ENCODE measurements at places on chromosomes 6 and 20.

- DNase-seq = no peak
Measured at GRCh38 chr6:65799389-65799788, 92.4 kb upstream of the EYS start.

GRCh38 chr6:5968817-5969734 is 37.6 kb downstream of the NRN1 start:
- peak; percentile 34 for DNase-seq

GRCh38 chr6:35505999-35506412 is 6.7 kb downstream of the TULP1 start:
- DNase-seq = no peak

DNA sequence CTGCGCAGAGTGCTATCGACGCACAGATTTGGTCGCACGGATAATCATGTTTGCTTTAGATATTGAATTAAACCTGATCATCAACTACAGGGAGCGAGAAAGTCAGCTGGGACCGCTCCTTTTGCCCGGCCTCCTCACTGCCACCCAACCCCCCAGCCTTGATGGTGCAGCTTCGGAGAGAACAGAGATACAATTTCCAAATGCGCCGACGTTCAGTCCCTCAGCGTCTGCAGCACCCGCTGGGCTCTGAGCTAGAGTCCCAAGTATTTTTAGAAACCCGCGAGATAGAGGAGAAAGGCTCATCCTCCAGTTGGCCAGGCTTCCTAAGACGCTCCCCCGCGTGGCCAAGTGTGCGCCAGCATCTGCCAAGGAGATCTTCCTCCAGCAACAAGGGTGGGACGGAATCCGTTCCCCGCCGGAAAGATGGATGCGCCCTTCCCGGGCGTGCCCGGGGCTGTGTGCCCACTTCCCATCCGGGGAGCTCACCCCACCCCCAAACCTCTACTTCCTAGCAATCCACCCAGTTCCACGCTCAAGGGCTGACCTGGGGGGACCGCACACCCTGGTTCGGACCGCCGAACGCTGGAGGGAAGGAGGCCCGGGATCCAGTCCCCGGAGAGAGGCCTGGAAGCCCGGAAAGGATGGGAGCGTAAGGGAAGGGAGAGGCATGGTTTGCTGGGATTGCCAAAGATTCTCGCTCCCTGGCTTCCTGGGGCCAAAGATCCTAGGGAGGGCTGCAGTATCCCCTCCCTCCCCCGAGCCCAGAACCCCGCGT is 4.1 kb downstream of the NKX2-2 start:
- DNase-seq = no peak

GRCh38 chr6:26388441-26388840 is 5.5 kb downstream of the BTN2A2 start:
- DNase-seq = no peak

DNA sequence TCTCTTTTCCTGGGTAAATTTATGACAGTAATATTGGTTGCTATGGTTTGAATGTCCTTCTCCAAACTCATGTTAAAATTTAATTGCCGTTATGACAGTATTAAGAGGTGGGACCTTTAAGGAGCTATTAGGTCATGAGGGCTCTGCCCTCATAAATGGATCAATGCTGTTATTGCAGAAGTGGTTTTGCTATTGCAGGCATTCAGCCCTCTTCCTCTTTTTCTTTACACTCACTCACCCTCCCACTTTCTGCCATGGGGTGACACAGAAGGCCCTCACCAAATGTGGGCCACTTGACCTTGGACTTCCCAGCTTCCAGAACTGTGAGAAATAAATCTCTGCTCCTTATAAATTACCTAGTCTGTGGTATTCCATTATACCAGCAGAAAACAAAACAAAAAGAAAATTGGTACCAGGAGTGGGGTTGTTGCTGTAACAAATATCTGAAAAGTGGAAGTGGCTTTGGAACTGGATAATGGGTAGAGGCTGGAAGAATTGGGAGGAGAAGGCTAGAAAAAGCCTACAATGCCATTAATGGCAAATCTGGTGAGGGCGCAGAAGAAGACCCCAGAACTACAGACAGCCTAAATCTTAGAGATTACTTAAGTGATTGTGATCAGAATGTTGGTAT is 24.8 kb upstream of the IGF2R start:
- DNase-seq = no peak

GRCh38 chr6:26594131-26594498 is 2.6 kb upstream of the ABT1 start:
- no peak for DNase-seq

GRCh38 chr6:11092668-11093375 is 812 bp upstream of the SMIM13 start:
- no peak for DNase-seq

- DNase-seq = no peak
Measured at GRCh38 chr6:168029459-168030217, 32.2 kb downstream of the KIF25 start.

DNA sequence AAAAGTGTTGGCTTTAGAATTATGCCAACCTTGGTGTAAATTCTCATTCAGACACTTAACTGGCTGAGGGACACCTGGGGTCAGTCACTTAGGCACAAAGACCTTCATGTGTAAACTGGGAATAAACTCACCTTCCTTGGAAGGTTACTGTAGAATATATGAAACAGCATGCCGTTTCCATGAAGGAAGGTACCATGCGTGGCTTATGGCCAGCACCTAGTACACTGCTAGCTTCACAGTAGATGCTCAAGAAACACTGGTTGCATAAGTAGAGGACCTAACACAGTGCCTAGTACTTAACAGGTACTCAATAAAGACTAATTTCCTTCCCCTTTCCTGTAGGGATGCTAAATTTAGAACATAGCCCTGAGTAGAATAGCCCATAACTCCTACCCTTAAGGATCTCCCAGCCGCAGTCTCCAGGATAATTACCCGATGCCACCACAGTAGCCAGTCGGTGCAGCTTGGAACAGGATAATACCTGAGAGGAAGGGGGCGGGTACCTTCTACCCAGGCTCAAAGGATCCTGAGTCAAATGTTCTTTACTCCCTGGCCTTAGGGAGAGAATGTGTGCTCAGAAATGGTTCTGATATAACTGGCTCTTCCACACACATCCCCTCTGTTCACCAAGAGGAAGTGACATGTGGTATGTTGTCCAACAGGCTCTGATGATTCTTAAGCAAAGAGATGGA is 3.6 kb downstream of the BCL2L1 start:
- DNase-seq = no peak

DNA sequence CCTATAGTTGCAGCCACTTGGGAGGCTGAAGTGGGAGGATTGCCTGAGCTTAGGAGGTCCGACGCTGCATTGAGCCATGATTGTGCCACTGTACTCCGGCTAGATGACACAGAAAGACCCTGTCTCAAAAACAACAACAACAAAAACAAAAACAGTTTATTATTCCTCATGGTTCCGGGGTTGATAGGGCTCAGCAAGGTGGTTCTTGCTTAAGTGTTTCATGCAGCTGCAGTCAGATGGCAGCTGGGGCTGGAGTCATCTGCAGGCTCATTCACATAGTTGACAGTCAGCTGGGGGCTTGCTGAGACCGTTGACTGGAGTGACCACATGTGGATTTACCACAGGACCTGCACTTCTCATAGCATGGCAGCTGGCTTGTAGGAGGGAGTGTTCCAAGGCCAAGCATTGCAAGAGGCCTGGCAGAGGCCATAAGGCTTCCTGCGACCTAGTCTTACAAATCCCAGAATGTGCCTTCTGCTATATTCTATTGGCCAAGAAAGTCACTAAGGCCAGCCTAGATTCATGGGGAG is 28.9 kb upstream of the NNAT start:
- DNase-seq = no peak

DNA sequence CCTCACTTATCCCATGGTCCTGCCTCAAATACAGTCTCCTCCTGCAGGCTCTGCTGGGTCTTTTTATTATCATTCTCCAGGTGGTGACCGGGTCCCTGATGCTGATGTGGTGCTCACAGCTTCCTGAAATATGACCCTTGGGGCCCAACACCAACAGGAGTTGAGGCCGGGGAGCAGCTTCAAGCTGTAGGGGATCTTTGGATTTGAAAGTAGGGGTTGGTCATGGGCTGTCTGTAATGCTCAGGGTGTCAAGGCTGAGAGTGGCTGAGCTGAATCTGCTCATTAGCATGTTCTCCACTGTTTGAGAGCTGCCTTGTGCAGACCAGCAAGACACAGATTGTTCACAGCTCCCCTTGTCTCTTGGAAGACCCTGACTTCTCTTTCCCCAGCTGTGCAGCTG is 35.5 kb downstream of the HLA-F start:
- DNase-seq = no peak

DNA sequence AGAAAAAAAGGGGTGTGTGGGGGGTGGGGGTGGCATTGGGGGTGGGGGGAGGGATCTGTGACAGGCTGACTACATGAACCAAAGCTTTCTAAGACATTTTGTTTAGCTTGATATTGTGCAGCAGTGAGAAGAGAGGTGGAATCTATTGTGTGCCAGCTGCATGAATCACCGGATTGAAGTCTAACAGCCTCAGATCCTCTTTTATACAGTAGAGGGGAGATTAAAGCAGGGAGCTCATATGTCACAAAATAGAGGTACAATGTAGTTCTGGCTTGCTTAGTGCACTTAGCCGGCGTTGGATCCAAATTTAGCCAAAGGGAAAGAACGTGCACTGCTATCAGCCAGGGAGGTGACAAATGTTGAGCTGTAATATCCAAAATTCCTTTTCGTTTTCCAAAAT is 404.2 kb upstream of the CITED2 start:
- DNase-seq = no peak

DNA sequence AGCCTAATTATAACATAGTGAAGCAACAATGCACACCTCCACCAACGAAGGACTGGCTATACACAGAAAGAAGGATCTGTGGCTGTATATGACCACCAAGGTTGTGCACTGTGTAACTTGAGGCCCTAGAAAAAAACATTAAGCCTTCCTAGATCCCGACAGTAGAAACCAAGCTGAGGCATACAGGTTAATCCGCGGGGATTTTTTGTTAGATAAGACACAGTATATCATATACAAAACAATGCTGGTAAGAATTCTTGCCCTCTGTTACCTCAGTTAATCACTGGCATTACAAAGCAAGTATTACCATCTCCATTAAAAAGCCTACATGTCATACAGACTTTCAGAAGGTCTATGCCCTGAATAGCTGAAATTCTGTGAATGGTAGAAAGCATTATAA is 228.8 kb downstream of the TBC1D32 start:
- DNase-seq = no peak

DNA sequence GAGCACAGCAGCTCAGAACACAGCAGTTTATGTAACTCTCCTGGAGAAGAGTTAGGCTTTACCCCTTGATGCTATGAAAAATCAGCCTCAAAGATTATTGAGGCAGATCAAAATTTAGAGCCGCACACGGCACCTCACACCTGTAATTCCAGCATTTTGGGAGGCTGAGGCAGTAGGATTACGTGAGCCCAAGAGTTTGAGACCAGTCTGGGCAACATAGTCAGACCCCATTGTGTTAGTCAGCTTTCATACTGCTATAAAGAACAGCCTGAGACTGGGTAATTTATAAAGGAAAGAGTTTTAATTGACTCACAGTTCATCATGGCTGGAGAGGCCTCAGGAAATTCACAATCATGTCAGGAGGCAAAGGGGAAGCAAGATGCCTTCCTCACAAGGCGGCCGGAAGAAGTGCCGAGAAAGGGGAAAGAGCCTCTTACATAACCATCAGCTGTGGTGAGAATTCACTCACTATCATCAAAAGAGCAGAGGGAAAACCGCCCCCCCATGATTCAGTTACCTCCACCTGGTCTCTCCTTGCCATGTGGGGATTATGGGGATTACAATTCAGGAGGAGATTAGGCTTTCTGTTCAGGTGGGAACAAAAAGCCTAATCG is 87.7 kb downstream of the SGK1 start:
- no peak for DNase-seq

- no peak for DNase-seq
Measured at GRCh38 chr20:19336631-19337030, 124.2 kb downstream of the SLC24A3 start.

DNA sequence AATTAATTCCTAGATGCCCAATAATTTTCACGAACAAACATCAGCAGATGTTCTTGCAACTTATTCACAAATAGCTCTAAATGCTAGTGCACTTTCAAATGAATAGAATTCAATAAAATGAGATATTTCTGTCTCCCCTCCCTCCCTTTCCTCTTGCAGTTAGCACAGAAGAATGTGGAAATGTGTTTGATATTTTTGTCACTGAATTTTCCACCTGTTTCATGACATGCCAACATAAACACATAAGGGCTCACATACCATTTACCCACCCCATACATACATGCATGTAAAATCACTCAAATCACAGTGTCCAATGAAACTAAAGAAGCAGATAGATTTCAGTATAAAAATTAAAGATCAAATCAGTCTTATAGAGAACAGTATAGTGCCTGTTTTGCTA is 746.9 kb upstream of the MARCKS start:
- no peak for DNase-seq

GRCh38 chr6:1625794-1626435 is 16.2 kb downstream of the FOXC1 start:
- no peak for DNase-seq

- DNase-seq = no peak
Measured at GRCh38 chr6:114648847-114649246, 306.0 kb upstream of the HS3ST5 start.

DNA sequence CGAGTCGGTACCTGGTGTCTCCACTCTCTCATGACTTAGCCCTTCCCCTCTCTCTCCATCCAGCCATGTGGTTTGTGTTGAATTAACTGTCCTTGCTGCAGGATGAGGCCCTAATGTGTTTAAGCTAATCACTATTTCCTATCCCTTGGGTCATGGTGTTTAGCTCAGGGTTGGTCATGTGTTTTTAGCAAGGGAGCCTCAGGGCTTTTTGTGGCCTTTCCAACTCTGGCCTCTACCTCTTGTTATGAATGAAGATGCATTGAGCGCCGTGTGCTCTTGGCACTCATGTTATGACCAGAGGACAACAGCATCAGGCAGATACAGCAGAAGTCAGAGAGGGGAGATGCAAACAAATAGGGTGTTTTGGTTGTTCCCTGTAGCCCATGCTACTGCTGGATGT is 674.2 kb upstream of the FLRT3 start:
- no peak for DNase-seq

- DNase-seq = no peak
Measured at GRCh38 chr6:74479420-74479819, 726.4 kb downstream of the COL12A1 start.

DNA sequence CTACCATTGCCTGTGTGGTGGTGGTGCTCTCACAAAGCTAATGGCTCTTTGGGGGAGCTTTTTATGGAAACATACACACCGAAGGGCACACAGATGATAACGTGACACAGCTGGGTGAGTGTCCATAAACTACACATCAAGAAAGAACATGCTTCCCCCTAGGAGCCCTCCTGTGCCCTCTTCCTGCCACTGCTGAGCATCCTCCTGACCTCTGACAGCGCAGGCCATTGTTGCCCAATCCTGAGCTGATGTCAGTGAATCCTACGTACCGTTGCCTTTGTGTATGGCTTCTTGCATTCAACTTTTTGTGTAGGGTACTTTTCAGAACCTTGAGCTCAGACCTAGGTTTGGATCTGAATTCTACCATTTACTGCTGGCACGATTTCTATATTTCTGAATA is 65.8 kb upstream of the SLC22A1 start:
- DNase-seq = no peak

DNA sequence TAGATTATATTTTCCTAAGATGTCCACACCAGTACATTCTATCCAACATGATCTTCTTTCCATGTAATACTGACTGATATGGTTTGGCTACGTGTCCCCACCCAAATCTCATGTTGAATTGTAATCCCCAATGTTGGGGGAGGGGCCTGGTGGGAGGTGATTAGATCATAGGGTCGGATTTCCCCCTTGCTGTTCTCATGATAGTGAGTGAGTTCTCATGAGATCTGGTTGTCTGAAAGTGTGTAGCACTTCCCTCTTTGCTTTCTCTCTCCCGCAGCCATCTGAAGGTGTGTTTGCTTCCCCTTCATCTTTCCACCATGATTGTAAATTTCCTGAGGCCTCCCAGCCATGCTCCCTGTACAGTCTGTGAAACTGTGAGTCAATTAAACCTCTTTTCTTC is 12.2 kb upstream of the HBS1L start:
- no peak for DNase-seq

Data from HS-27A (cell line).